ENCODE measurements at places on chromosomes 7 and 10.

DNA sequence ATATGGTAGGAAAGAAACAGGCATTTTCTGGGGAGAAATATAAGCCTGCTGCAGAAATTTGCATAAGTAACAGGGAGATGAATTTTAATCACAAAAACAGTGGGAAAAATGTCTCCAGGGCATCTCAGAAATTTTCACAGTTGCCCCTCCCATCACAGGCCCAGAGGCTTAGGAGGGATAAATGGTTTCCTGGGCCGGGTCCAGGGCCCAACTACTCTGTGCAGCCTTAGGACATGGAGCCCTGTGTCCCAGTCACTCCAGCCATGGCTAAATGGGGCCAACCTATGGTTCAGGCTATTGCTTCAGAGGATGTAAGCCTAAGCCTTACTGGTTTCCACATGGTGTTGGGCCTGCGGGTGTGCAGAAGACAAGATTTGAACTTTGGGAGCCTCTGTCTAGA is 9.2 kb downstream of the OR6B1 start:
- DNase-seq: no peak

GRCh38 chr7:120942861-120943260 is 7.7 kb upstream of the ING3 start:
- DNase-seq: no peak

GRCh38 chr10:34403512-34403911 is 411.6 kb downstream of the PARD3 start:
- no peak for DNase-seq

DNA sequence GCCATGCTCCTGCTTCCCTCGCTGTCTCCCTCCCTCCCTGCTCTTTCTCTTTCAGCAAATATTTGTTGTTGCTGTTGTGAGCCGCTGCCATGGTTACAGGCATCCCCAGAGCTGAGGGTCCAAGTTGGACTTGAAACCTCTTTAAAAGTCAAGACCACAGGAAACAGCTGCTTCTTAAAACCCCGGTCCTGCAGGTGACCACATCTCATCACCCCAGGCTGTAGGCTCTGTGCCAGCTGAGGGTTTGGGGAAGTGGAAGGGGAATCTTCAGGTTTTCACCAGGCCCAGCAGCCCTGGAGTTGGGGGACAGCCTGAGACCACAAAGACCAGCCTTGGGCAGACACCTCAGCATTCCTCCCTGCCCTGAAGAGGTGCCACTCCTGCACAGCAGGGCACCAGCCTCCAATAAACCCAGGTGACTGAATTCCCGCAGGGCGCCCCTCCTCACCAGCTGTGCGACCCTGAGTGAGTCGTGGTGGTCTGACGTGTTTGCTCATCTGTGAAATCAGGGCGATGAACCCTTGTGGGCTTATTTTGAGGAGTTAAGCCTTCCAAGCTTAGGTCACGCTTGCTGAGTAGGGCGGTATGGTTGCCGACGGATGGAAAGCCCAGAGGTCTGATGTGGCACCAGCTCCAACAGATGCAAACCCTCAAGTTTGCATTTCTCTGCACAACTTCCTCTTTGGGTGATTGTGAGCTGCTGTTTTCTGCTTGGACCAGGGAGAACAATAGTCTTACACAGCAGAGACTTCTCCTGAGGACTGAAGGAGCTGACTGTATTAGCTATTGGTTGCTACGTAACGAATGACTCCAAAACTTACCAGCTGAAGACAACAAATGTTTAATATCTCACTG is 24.8 kb downstream of the NPTX2 start:
- no peak for DNase-seq

DNA sequence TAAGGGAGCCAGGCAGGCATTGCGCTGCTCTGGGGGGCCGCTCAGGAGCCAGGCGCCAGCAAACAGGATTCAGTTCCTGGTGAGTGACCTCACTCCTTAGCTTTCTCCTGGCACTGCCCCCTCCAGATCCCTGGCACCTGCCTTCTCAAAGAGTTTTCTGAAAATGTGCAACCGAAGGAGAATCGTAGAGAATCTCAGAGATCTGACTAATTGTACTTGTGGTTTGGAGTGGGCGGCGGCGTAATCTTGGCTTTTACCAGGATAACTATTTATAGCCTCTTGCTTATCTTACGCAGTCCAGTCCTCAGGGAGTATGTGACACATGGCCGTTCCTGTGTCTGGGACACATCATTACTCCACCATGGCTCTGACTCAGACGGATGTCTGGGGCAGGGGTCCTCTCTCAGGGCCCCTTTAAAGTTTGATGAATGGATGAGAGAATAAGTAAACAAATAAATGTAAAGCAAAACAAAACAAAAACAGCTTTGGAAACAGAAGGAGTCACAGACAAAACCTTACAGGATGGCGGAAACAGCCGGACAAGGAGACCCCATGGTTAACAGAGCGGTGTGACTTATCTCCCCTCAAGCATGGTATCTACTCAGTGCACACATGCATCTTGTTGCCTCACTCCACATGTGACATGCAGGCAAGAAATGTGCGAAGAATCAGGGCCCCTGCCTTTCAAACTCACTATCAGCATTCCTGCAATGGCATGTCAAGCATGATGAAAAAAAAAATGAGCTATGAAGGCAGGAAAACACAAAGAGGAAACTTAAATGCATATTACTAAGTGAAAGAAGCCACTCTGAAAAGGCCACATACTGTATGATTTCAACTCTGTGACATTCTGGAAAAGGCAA is 99.7 kb downstream of the TNS3 start:
- DNase-seq: peak; percentile 16

GRCh38 chr7:152406491-152406890 is 29.3 kb downstream of the KMT2C start:
- no peak for DNase-seq

GRCh38 chr10:84329196-84329611 is 815 bp downstream of the CCSER2 start:
- no peak for DNase-seq

DNA sequence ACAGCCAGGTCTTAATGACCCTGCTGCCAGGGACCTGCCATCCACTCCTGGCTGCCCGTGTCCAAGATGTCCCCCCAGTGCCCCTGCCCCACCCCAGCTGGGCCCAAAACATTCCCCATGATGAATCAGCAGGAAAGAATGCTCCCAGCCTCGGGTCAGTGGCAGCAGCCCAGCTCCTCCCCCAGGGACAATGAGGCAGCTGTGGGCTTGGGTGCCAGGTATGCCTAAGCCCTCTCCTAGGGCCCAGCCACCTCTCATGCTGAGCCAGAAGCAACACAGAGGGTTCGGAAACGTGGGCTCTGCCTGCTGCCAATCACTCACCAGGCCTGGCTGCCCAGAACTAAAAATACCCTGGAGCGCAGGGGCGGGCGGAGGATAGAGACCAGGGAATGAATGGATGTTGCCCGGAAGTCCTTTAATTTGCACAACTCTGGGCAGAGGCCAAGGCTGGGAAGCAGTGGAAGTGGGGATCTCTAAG is 1.5 kb upstream of the LOXL4 start:
- no peak for DNase-seq

GRCh38 chr10:18334116-18334867 is 194.1 kb downstream of the CACNB2 start:
- DNase-seq: no peak

GRCh38 chr7:138091032-138091431 is 14.8 kb downstream of the AKR1D1 start:
- DNase-seq: no peak

DNA sequence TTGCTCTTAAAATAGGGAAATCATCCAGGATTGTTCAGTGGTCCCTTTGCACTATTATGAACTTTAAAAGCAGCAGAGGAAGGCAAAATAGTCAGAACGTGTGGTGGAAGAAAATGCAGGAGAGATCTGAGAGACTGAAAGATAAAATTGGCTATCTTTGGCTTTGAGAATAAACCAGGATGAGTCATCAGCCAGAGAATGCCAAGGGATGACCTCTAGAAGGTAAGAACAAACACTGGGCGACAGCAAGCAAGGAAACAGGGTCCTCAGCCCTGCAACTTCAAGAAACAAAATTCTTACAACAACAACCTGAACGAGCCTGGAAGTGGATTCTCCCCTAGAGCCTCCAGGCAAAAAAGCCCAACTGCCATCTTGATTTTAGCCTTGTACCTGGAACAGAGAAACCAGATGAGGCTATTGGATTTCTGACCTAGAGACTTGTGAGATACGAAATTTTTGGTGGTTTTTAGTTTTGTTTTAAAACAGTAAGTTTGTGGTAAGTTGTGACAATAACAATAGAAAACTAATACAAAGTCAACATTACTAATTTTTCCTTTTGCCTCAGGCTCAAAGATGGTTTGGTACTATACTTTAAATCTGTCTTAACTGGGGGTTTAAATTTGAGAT is 130.2 kb upstream of the CNTNAP2 start:
- DNase-seq: no peak

- DNase-seq: no peak
Measured at GRCh38 chr10:113235508-113235907, 285.5 kb downstream of the TCF7L2 start.

GRCh38 chr7:45153233-45153632 is 4.4 kb upstream of the RAMP3 start:
- no peak for DNase-seq

DNA sequence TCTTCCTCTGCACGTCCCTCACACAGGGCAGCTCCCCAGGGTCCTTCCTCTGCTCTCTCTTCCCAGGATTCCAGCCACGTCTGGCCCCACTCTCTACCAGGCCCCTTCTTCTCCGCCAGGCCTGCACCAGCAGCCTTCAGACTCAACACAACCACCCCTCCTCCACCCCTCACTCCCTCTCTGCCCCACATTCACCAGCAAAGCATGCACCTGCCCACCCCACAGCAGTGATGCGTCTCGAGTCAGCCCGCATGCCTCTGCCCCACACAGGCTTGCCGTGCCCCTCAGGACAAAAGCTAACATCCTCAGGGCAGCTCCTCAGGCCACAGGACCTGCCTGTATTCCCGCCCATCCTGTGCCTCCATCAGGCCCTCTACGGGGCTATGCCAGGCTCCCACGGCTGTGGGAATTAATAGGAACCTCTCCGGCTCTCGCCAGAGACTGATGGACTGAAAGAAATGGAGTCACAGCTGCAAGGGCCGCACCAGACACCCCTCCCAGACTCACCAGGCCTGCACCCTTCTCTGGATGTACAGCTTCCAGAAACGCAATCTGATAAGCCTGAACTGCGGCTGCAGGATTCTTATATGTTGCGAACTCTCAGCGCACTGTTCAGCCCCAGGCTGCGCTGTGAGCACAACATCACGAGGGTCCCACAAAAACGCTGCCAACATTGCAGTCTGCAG is 100.1 kb downstream of the CYTH3 start:
- DNase-seq: no peak

DNA sequence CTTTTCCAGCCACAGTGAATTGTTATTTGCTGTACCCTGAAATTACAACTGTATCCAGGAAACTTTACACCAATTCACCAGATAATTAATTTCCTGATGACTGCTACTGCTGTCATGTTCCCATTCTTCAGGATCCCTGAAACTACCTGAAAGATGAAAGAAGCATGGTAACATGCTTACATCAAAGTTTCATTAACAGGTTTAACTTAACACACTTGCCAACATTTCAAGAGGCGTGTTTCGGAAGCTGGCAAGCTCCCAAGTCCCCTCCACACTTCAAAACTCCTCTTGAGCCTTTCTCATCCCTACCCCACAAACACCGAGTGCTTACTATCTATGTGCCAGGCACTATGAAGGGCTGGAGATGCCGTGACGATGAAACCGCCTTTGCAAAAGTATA is 88.6 kb downstream of the MPP7 start:
- DNase-seq: no peak

- DNase-seq: no peak
Measured at GRCh38 chr7:46710927-46711326, 789.9 kb upstream of the IGFBP3 start.

GRCh38 chr10:103186128-103186527 is 6.9 kb downstream of the NT5C2 start:
- no peak for DNase-seq

GRCh38 chr10:125444790-125445189 is 238.2 kb downstream of the TEX36 start:
- DNase-seq: no peak

- no peak for DNase-seq
Measured at GRCh38 chr10:31186225-31187000, 132.6 kb upstream of the ZEB1 start.

GRCh38 chr7:74329225-74329624 is 40.0 kb downstream of the CLIP2 start:
- DNase-seq: no peak

DNA sequence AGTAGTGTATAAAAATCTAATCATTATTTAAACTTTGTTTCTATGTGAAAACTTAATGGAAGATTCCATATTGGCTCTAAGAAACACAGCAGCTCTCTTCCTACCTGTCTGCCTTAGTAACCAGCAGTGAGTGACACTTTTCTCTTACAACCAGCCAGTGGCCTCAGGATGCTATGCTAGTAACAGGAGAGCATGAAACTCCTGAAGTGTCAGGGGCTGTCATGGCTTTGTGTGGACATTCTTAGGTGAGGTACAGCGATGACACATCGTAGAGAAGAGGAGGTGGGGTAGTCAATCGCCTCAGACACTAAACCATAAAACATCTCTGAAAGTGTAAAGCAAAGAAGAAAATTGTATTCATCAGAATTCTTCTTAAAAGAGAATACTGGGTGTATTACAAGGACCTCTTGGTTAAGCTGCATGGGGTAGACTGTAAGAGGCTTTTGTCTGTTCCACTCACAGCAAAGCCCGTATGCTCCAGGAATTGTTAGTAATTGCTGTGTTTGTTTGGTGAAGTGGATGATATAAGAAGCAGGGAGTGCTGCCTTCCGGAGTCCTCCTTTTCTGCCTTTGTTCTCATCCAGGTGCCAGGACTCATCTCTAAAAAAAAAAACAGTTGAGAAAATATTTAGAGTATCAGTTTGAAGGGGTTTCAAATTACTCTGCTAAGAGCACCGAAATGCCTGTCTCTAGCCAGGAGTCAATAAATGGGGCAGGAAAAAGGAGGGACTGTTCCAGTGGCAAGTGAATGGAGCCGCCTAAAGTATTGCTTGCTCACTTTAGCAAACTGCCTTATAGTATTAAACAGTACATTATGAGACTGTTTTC is 518.8 kb downstream of the CNTNAP2 start:
- DNase-seq: no peak

DNA sequence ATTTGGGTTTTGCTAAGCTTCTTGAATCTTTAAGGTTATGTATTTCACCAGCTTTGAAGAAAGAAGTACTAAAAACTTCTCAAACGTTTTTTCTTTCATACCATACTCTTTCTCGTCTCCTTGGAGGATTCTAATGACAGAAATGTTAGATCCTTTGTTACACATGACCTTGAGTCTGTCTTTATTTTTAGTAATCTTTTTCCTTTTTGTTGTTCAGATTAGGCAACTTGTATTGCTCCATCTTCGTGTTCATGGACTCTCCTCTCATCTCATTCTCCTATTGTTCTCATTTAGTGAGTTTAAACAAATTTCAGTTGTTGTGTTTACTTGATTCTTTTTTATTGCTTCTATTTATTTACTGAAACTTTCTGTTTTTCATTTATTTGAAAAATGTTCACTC is 73.7 kb downstream of the WDFY4 start:
- DNase-seq: no peak

GRCh38 chr7:42914421-42915045 is 2.7 kb upstream of the C7orf25 start:
- no peak for DNase-seq

DNA sequence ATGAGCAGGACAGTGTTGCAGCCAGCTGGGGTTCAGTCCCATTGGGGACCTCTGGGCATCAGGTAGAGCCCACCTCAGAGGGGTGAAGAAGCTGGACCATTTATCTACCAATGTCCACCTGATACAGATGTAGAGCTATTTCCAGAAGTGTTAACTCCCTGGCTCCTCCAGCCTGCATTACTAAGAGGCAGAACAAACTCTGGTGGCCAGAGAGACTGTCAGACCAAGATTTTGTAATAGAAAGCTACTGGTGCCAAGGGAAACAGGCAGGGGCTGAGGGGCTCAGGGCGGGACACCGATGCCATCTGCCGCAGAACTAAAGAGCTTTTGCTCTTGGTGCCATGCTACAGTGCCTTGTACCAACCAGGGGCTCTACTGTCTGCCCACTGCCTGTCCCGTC is 268.2 kb upstream of the HABP2 start:
- DNase-seq: no peak
